ENCODE measurements at places on chromosomes 2 and 18.

- no peak for DNase-seq
These were observed 1.2 kb downstream of the STON1 start for GRCh38 chr2:48531141-48531648.

DNA sequence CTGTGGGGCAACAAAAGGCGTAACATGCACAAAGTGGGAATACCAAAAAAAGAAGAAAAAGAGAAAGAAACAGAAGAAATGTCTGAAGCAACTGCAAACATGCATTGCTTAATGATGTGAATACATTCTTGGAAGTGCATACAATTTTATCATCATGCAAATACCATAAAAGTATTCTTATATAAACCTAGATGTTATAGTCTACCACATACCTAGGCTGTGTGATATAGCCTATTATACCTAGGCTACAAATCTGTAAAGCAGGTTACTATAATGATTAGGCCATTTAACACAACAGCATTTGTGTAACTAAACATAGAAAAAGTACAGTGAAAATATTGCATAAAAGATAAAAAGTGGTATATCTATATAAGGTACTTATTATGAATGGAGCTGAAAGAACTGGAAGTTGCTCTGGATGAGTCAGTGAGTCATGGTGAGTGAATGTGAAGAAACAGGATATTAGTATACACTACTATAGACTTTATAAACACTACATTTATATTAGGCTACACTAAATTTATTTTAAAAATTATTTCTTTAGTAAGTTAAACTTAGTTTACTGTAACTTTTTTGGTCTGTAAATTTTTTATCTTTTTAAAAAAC is 319.4 kb upstream of the KCNH7 start:
- no peak for DNase-seq

DNA sequence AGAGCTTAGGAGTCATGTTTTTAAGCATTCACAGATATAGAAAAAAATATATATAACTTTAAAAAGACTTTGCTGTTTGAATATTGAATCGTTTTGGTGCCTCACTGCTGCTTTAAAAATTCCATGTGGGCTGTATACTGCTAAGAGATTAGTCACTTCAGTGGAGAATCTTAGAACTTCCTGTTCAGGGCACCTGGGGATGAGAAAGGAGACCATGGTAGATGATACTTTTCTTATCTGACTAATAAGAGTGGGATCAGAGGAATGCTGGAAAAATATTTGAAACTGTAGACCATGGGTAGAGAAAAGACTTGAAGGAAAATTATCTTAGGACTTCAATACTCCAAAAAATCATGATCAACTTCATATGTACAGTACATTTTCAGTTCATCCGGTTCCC is 442.2 kb upstream of the SETBP1 start:
- DNase-seq: no peak

DNA sequence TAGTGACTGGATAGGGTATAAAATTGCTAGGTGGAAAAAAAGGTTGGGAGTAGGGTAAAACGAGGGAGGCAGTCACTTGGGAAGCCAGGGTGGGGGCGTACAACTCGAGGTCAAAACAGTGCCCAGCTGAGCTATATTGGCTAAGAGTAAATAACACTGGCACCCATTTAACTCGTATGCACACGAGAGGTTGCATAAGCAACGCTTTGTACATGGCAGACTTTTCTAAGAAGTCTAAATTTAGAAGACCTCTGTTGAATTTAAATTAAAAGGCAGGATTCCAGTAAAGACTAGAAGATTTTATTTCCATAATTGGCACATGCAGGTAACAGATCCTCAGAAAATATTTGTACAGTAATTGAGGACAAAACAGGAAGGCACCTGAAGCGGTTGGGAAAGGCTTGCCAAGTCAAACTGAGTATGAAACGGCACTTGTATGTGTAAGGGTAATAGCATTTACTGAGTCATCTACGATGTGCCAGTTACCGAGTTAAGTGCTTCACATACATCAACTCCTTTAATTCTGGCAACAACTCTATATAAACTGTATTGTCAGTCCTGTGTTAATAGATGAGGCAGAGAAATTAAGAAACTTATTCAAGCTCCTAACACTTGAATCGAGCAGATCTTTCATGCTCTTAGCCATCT is 1.4 kb upstream of the MALT1 start:
- DNase-seq: no peak

GRCh38 chr2:231204581-231204980 is 6.2 kb downstream of the ARMC9 start:
- DNase-seq: no peak

- DNase-seq: no peak
These were observed 447.9 kb downstream of the DSEL start for GRCh38 chr18:67068608-67069007.

DNA sequence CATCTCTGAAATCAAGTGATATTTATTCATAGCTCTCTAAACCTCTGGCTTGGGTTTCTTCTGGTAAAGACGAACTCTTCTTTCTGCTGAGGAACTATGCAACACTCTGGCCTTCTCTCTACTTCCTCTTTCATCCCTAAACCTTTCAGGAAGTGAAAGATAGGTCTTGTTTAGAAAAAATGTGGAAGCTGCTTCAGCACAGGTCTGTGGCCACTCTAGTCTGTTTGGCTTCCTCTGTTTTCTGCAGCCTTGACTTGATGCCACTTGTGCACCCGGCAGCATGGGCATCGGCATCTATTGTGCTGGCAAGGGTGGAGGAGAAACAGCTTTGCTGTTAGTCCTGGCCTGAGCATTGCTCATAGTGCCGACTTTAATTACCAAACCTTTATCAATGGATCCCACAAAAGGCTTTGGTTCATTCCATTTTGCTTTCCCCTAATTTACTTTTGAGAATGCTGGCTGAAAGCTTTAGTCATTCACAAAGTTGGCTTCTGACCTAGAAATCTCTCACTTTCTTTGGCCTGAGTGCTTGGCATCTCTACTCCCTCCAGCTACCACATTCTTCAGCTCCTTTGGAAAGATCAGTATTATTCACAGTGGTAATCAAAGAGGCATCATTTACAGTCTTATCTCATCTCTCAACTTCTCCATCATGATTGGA is 32.0 kb upstream of the GPR39 start:
- DNase-seq: no peak

DNA sequence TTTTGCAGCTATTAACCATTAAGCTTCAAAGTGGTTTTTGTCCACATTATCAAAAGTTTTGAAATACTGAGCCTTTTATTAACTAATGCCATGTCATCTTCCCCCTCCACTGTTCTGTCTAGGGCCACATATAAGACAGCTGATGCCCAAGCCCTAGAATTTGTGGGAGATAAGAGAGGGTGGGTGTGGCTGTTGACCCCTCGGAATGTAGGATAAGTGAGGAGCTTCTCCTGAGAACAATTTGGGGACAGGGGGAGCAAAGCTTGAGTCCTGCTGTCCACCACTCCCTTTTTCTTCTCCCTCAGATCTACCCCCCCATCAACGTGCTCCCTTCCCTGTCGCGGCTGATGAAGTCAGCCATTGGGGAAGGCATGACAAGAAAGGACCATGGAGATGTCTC is 14.3 kb upstream of the ANKRD53 start:
- no peak for DNase-seq

DNA sequence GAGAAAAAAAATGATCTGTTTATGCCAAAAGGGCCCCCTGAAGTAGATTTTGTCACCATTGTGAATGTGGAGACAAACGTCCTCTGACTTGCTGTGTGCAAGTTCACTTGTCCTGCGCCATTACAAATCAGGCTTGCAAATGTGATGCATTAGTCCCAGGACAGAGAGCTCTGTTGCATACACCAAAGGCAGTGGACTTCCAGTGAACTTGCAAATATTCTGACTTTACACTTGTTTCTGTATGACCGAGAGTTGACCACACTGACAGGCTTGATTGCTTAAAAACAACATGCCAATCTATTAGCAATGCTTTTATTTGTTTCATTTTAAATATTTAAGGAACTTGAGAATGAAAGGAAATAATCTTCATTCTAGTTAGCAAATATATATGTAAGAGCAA is 293.2 kb downstream of the PLCL1 start:
- no peak for DNase-seq

- DNase-seq: no peak
These were observed 1.6 kb downstream of the FEV start for GRCh38 chr2:218983263-218983933.

DNA sequence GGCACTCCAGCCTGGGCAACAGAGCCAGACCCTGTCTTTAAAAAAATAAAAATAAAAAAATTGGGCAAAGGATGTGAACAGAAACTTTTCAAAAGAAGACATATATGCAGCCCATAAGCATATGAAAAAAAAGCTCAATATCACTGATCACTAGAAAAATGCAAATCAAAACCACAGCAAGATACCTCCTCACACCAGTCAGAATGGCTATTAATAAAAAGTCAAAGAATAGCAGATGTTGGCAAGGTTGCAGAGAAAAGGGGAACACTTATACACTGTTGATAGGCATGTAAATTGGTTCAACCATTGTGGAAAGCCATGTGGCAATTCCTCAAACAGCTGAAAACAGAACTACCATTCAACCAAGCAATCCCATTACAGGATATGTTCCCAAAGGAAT is 204.1 kb upstream of the SRD5A2 start:
- DNase-seq: no peak

DNA sequence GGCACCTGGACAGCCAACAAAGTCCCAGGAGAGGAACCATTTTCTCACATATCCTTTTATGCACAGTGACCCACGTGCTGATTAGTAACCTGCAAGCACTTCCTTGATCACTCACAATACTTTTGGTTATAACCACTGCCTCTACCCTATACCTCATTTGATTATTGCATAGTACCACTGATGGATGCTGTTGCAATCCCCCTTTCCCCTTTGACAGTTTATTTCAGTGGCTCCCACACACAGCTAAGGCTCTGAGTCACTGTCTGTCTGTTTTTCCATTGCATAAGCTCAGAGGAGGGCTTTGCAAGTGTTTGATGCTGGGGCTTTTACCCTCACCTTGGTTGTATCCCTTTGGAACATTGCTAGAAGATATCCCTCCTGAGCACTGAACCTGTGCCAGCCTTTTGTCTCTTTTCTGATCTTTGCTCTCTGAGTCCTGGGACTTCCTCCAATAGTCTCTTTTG is 101.7 kb upstream of the RBBP8 start:
- no peak for DNase-seq

DNA sequence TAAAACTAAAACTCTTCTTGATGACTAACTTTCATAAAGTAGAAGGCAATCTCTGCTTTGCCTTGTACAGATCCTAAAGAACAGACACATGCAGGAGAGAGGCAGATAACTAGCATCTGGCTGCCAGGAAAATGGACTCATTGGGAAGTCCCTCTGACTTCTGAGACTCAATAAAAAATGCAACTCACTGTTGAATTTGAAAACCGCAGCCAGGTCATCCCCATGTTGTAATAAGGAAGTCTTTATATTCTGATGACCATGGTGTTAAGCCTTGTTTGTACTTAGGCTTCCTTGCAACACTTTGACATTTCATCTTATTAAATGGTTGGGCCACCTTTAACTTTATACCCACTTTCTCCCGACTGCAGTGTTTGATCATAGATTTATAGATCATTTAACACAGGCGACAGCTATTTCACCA is 375.1 kb upstream of the KCNH7 start:
- DNase-seq: no peak

DNA sequence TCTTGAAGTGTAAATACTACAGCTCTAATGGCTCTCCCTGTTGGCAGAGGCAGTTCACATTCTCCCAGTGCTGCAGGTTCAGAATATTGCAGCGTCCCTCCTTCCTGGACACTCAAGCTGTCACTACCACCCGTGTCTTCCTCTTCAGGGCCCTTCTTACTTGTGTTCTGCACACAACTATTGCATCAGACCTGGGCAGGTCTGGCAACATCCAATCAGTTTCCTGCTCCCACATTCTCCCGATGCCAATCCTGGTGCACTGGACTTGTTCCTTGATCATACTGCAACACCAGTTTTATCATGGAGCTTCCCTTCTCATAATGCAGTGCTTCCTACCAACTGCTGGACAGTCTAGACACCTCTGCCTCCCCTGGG is 161.5 kb downstream of the CAPN13 start:
- no peak for DNase-seq

GRCh38 chr2:112138159-112139032 is at the start of gene FBLN7:
TSS of gene FBLN7 (plus strand) at chr2:112138385. CDS start at chr2:112138656, 271 bp downstream.
- no peak for DNase-seq

DNA sequence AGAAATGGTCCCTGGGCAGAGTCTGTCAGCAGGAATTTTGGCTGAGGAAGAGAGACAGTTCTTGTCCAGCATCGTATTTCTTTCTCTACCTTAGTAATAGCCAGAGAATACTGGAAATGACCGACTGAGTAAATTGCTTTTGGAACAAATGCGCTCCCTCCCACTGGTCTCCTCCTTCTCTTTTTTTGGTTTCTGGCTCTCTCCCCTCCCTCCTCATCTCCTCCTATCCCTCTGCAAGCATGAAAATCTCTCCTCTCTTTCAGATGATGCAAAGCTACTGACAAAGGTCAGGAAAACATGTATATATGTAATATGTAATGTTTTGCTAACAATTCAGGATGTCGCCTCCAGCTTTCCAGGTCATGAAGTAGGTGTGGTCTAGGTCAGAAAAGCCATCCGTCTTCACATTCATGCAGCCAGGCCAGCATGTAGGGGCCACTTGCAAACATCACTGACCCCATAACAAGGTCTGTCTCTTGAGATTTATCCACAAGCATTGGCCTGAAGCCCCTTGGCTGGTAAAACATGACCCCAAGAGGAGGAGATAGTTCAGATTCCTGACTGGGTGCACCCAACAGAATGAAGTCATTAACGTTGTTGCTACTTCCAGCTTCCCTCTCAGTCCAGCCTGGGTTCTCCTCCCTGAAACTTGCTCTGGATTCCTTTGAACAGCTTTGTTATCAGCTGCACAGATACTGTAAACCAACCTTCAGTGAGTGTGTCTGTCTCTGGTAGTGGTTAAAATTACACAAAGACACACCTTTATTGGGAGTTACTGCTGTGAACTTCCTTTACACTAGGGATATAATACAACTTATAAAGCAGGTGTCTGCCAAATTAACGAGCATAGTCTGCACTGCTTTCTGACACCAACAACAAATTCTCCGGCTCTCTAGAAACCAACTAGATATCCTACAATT is 864.4 kb upstream of the KLHL29 start:
- DNase-seq: no peak

- no peak for DNase-seq
These were observed 196.0 kb downstream of the ZEB2 start for GRCh38 chr2:144323946-144324345.

GRCh38 chr2:6845312-6845711 is 20.4 kb downstream of the CMPK2 start:
- DNase-seq: no peak

- DNase-seq: no peak
These were observed 240.2 kb downstream of the SH3BP4 start for GRCh38 chr2:235191978-235192377.

DNA sequence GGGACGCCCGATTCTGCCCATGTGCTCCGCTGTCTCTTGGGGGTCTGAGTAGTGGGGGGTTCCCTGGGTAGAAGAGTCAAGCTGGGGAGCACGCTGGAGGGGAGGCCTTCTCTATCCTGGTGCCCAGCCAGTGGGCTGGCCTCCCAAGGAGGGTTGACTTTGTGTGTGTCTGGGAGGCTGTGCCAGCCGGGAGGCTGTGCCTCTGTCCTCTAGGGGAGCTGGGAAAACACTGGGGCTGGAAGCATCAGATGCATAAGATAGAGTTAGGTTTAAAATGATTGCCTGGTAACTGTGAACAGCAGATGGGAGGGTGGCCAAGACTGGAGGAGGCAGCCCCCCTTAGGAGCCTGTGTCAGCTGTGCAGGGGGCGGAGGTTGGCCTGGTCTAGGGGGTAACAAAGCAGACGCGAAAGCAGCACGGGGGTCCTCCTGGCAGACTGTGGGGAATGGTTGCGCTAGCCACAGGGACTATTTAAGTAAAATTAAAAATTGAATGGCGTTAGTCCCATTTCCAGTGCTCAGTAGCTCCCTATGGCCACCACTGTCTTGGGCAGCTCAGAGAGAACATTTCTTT is 1.3 kb downstream of the ING5 start:
- no peak for DNase-seq

- DNase-seq: peak; percentile 49
These were observed 7.4 kb downstream of the CTDSP1 start for GRCh38 chr2:218406949-218407618.

Measured in stimulated activated CD4-positive, alpha-beta T cell treated with anti-CD3 and anti-CD28 coated beads, TNF-alpha, amount 100 ng/mL, for 4 hours (primary cell).